Fibroblast of the conjunctiva (primary cell): ENCODE measurements at places on chromosomes 7 and 10.

DNA sequence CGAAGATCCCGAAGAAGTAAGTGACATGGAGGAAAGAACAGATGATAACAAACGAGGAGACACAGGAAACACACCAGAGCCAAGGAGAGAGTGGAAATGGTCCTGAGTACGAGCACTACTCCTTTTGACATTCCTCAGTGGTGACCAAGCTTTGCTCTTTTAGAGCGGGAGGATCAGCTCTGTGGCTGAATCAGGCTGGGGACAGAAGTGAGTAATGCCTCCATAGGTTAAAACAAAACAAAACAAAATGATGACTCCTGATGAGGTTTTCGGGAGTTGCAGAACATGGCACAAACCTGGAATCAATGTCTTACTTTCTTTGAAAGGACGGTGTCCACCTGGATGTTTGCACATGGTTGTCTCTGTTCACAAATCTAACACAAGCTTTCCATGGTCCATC lies 30.3 kb upstream of the TCF7L2 start:
- no peak for DNase-seq

GRCh38 chr7:103915680-103916357 lies 73.6 kb downstream of the RELN start:
- DNase-seq: no peak

- no peak for DNase-seq
Measured at GRCh38 chr7:69801729-69802682, 203.7 kb downstream of the AUTS2 start.

DNA sequence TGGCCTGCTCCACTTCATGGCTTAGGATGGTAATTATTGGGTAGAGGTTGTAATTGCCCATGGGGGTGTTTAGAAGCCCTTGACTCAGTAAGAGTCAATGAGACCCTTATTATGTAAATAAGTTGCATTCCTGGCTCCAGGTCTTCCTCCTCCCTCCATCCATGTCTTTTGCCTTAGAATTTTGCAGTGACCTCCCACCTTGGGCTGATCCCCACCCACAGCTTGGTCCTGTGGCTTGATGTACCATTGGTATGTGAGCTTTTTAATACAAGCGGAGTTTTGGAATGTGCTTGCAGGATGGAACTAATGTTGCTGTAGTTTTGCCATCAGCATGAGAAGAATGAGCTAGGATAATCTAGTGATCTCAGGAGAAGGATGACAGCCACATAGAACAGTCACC lies 73.2 kb upstream of the DGKI start:
- DNase-seq: no peak

GRCh38 chr10:93098816-93099215 lies 25.1 kb downstream of the CYP26A1 start:
- no peak for DNase-seq

GRCh38 chr10:35341521-35341920 lies 5.2 kb downstream of the CCNY start:
- no peak for DNase-seq

DNA sequence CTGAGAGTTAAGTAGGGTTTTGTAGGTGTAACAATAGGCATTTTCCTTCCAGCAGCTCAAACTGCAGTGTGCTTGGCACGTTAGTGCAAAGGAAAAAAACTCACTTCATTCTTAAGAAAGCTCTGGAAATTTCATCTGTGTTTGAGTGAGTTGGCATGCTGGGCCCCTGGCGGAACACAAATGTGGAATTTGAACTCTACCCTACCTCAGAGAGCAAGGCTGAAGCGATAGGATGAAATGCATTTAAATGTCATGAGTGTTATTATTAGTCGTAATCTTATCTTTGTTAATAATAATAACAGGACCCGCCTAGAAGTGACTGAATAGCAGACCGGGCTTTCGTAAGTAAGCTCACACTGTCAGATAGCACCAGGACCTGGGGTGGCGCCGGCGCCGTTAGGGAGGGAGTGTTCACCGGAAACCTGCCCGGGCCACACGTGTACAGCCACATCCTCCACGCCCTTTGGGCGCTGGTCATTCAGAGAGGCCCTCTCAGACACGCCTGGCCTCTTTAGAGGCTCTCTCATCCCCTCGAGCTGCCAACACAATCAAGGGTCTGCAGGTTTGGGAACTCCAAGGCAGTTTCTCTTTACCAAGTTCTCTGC lies 63.5 kb downstream of the GRK5 start:
- no peak for DNase-seq

- DNase-seq: no peak
Measured at GRCh38 chr10:133158437-133158755, 1.6 kb upstream of the KNDC1 start.

GRCh38 chr10:3034616-3035015 lies 32.7 kb upstream of the PFKP start:
- no peak for DNase-seq

GRCh38 chr10:20740120-20740519 lies 157.0 kb downstream of the NEBL start:
- DNase-seq: no peak

GRCh38 chr7:88951826-88952225 lies 156.3 kb upstream of the TEX47 start:
- DNase-seq: no peak

DNA sequence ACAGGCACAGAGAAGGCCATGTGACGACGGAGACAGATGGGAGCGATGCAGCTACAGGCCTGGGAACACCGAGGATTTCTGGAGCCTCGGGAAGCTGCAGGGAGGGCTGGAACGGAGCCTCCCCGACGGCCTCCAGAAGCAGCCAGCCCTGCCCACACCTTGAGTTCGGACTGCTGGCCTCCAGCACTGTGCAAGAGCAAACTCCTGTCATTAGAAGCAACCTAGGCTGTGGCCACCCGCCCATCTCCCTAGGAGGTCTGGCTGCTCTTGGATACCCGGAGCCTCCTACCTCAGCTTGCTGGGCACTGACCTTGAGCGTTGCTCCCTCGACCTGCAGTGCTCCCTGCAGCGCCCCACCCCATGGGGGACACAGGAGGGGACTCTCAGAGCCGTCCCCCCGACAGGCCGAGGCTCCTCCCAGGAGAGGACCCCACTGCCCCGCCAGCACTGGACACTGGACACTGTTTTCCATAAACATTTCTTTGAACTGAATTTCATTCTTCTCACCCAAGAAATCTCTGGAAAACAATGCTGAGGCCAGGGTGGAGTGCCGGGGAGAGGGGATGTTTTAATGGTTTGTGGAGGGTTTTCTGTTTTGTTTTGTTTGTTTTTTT lies 22.5 kb upstream of the TNRC18 start:
- DNase-seq: no peak

- DNase-seq: no peak
Measured at GRCh38 chr7:35624299-35625186, 70.4 kb downstream of the HERPUD2 start.

- no peak for DNase-seq
Measured at GRCh38 chr7:140639366-140640053, 1.1 kb downstream of the DENND2A start.

DNA sequence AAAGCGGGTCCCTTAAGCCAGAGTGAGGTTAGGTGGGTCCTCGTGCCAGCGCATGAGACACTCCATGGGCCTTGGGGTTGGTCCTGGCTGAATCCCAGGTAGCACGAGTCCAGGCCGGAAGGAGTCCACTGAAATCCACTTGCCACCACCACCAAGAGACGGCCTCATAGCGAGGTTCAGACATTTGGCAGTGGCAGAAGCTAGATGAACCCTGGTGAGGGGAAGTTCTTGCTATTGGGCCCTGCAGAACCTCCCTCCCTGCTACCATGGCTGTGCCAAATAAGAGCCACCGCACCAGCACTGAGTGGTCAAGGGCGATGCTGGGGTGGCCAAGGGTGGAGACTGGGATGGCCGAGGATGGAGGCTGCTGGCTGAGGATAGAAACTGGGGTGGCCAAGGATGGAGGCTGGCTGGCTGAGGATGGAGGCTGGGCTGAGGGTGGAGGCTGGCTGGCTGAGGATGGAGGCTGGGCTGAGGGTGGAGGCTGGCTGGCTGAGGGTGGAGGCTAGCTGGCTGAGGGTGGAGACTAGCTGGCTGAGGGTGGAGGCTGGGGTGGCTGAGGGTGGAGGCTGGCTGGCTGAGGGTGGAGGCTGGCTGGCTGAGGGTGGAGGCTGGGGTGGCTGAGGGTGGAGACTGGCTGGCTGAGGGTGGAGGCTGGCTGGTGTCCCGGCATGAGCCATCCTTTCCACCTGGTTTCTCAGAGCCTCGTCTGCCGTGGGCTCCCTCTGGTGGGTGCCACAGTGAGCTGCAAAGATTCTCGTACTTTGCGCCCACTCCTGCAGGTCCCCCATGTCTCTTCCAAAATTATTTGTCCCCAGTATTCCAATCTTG lies 88.2 kb downstream of the ELFN1 start:
- DNase-seq: no peak

- DNase-seq: no peak
Measured at GRCh38 chr10:29522061-29522855, 112.5 kb downstream of the SVIL start.

DNA sequence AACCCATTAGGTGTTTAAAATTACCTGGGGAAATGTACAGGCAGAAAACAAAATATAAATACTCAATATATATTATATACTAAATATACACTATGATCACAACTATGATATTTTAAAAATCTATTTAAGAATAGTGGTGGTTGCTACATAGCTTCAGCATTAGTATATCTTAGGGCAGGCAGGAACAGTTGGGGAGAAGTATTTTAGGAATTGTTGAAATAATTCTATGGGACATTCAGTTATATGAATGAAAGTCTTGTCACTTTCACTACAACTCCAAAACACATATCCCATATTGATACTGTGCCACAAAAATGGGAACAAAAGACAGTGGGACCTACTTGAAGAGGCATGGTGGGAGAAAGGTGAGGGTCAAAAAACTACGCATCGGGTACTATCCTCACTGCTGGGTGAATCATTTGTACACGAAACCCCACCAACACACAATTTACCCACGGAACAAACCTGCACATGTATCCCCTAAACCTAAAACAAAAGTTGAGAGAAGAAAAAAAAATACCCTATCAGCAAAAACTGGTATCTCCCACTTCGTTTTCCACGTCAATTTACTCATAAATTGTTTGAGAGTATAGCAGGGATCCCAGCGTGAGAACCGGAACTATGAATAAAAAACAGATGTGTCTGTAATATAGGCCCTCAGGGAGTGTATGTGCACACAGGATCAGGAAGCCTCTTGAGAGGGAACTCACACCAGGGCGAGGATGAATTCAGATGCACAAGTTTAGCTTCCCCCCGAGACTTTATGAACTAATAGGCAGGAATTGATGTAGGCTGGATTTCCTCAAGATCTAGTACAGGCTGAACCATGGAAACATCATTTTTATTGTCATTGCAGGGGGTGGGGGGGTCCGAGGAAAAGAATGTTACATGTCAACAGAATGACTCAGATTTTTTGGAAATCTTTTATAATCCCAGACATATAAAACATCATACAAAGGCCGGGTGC lies 16.2 kb downstream of the SLC16A12 start:
- DNase-seq: peak; percentile 91

- no peak for DNase-seq
Measured at GRCh38 chr10:24929904-24930303, 22.5 kb downstream of the PRTFDC1 start.

DNA sequence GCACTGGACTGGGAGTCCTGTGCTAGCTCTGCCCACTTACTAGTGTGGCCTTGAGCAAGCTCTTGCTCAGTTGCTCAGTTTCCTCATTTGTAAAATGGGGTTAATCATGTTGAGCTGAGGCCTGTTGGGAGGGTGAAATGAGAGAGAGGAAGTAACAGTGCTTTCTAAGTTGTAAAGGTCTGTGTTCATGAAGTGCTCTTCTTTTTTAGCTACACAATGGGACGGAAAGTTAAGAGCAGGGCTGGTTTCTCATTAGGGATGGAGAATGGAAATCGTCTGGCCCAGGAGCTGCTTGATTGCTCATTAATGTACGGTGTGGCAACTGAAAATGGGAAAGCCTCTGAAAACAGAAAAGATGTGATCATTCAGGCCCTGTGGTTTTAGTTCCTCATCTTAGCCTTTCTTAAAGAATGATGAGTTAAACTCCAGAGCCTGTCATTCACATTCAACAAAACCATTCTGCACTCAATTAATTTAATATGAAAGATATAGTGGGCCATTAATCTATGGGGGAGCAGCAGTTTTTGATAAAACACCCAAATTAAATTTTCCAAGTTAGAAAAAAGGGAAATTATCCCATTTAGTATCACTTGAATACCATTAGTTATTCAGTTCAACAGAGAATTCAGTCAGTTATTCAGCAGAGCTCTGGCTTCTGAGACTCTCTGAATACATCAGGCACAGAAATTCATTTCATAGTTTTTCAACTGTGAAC lies 60.5 kb downstream of the SH2D4B start:
- DNase-seq: no peak

DNA sequence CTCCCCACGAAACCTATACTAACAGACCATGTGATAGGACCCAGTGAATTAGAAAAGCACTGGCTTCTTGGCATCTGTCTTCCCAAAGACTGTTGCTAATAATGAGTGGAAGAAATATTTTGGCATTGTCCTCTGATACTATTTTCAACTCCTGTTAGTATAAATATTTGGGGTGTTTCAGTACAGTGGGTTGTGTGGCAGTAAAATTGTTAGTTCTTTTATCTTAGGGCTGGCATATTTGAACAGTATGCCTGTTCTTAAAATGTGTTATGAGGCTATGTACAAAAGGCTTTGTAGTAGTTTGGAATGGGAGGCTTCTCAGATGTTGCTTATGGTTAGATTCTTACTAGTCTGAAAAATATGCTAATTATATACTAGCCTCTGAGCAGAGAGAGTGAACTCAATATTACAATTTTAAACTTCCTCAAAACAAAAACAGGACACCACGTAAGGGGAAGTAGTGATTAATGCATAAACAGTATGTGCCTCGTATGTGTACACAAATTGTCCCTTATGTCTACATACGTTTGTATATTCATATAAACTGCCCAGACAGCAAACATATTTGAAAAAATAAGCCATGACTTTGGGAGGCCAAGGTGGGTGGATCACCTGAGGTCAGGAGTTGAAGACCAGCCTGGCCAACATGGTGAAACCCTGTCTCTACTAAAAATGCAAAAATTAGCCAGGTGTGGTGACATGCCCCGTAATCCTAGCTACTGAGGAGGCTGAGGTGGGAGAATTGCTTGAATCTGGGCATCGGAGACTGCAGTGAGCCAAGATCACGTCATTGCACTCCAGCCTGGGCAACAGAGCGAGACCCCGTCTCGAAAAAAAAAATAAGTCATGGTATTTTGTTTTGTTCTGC lies 115.4 kb downstream of the ARID5B start:
- no peak for DNase-seq

DNA sequence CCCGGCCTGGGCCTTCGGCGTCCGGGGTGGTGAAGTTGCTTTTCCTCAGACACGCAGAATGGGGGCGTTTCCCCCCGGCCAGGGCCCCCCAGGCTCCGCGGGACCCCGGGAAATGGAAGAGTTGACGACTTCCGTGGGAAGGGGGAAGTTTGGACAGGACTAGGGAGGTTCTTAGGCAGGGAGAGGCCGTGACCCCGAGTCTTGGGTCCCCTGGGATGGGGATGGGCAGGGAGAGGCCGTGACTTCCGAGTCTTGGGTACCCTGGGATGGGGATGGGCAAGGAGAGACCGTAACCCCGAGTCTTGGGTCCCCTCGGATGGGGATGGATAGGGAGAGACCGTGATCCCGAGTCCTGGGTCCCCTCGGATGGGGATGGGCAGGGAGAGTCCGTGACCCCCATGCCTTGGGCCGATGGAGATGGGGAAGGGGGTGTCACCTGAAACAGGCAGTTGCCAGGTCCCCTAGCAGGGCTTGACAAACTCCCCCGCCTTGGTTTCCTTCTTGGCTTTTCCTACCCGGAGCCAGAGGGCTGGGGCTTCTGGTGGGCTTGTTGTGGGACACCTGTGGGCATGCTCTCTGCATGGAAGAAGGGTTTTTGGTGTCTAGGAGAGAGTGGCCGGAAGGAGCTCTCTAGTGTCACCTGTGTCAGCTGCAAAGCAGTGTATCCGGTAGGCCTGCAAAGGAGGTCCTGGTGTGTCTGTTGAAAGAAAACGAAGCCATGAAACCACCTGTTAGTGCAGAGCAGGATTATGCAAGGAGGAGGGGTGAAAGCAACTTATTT lies 1.1 kb downstream of the TRRAP start:
- no peak for DNase-seq
